ENCODE measurements at places on chromosomes 3 and 15.

- no peak for DNase-seq
Measured at GRCh38 chr3:190972840-190973270, 110.4 kb upstream of the GMNC start.

DNA sequence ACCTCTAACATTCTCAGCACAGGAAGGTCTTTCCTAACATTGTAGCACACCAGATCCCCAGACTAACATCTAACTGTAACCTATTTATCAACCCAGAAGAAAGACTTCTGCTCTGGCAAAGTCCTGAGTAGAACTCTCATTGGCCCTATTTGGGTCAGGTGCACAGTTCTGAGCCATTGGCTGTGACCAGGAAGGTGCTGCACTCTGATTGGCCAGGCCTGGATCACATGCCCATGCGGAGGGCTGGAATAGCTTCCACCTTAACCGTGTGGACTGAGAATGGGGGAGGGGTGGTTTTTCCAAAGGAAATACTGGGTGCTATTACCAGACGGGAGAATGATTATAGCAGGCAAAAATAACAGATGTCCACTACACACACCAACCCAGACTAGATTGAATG lies 11.5 kb downstream of the FEZF2 start:
- DNase-seq, result no peak

GRCh38 chr15:66679657-66680108 lies 22.4 kb upstream of the SMAD6 start:
- no peak for DNase-seq

DNA sequence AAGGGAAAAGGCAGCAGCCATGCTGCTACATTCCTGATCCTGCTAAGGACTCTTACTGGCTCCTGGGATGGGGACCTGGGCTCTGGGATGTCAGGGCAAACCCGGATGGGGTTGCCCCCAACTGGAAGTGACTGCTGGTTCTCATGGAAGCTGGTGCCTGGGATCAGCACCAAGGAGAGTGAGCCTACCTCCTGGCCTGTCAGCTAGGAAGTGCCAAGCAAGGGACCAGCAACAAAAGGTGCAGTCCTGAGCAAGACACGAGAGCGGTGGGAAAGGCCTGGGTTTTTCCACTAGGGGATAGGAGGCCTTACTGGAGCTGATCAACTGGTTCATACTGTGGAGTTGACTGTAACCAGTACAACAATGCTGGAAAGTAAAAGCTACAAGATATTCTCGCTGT lies 47.9 kb upstream of the SYNM start:
- DNase-seq, result no peak

DNA sequence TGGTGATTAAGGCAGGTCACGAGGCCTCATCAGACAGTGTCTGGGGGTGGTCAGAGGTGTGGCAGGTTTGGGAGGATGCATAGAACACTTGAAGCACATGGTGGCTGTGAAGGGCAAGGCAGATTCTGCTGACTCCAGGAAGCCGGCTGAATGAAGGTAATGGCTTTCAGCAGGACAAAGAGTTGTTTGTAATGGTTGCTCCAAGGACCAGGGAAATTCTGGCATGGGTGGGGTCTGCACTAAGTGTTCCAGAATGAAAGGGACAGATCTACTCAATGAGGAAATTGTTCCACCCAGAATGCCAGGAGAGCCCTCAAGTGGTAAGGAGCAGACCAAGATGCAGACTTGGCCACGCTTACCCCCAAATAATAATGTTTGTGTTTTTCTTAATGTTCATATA lies 70.7 kb upstream of the ACAD9 start:
- DNase-seq, result no peak

GRCh38 chr3:154616298-154616697 lies 186.3 kb upstream of the GPR149 start:
- no peak for DNase-seq

DNA sequence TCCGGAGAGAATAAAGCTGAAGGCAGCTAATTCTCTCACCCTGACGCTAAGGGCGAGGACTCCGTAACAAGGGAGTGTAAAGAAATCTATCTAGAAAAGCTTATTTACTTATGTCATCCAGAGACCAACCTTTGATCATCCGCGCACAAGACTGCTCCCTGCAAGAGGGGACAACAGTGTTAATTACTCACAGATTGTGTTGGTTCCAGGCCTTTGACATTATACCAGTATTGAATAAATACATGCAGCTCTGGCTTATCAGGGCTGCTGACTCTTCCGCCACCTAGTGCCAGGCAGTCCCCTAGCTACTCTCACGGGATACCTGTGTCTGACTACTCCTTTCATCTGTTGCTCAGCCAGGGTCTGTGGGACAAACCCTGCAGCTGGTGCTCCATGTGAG lies 211.7 kb downstream of the DTWD1 start:
- DNase-seq, result no peak

DNA sequence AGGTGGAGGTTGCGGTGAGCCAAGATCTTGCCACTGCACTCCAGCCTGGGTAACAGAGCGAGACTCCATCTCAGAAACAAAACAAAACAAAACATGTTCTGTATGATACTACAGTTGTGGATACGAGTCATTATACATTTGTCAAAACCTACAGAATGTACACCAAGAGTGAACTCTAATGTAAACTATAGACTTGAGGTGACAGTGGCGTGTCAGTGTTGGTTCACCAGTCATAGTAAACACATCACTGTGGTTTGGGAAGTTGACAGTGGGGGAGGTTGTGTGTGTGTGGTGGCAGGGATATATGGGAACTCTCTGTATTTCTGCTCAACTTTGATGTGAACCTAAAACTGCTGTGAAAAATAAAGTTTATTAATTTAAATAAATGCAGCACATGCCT lies 33.0 kb upstream of the GNB5 start:
- DNase-seq, result no peak

GRCh38 chr3:56864090-56864489 lies 62.3 kb upstream of the ARHGEF3 start:
- DNase-seq, result no peak

- no peak for DNase-seq
Measured at GRCh38 chr3:56196700-56197099, 271.6 kb downstream of the ERC2 start.

DNA sequence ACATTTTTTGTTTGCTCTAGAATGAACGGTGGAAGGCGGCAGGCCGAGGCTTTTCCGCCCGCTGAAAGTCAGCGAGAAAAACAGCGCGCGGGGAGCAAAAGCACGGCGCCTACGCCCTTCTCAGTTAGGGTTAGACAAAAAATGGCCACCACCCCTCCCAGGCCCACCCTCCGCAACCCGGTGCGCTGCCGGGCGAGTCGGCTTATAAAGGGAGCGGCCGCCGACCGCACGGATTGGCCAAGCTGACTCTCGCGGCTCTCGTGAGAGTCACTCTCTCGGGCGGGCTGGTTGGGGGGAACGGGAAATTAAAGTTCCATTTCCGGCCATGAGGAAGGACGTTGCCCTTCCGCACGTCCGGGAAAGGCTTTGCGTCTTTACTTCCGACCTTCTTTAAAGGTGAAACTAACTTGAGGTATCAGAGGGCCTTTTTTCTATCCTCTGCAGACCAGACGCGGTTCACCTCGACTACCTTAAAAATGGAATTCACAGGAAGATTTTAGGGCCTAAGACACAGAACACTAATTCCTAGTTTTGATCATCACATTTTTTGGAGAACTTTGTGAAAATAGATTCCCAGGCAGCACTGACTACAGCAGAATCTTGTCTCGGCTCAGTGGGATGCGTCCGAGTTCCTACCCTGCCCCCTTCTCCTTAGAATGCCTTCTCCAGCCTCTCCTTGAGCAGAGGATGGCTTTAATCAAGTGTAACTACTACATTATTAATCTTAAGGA lies at the start of gene TERC:
TSS of gene TERC (minus strand) at position 179 of the 731 bp plus-strand sequence.
- DNase-seq, result peak; percentile 85

DNA sequence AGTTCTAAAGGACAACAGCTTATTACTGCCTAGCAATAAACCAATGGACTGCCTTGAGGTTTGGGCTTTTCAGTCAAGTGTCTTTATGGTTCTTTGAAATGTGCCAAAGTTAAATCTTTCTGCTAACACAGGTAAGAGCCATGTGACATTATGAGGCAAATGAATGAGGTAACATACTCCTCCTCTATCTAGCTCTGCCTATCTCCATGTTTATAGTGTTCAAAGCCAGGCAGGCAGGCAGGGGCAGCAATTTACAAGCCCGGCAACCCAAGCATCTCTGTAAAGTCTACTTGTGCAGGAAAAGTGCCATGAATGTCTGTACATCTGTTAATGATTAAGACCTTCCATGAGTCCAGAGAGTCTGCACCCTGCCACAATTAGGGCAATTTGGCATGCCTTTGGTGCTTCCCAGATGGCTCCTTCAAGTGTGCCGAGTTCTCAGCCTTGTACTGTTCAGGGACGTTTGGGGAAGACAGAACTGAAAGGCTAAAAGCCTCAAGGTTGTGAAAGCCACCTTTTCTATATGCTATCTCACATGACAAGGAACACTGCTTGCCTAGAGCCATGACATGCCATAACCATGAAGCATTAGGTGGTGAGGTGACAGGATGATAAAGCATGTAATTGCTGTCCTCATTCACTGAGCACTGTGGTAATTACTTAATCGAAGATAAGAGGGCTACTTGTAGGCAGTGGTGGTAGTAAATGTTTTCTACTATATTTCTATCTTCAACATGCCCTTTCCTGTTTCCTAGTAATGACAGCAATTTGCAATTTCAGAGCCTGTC lies 41.4 kb upstream of the EIF1B start:
- DNase-seq, result peak; percentile 15

GRCh38 chr3:13558651-13559050 lies 9.7 kb downstream of the FBLN2 start:
- no peak for DNase-seq

DNA sequence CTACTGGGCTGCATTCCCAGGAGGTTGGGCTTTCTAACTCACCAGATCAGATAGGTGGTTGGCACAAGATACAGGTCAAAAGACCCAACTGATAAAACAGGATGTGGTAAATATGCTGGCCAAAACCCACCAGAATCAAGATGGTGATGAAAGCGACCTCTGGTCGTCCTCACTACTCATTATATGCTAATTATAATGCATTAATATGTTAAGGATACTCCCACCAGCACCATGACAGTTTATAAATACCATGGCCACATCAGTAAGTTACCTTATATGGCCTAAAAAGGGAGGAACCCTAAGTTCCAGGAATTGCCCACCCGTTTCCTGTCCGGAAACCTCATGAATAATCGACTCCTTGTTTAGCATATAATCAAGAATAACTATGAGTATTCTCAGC lies 31.6 kb downstream of the CFAP44 start:
- DNase-seq, result no peak

- DNase-seq, result peak; percentile 46
Measured at GRCh38 chr15:68526269-68526668, 52.5 kb upstream of the CORO2B start.

DNA sequence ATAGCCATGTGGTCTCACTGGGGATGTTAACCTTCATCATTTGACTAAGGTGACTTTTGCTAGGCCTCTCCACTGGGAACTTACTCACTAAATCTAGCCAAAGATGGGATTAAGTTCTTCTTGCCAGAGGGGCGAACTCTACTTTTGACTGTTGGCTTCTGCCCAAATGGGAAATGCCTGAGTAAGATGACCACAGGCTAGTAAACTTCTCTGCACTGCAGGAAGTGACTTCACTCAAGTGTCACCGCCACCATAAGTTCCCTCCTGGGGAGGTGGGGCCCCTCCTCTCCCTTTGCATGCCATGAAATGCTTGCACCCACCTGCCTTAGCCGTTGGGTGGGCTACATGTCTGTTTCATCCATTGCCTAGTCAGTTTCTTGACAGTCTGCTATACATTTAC lies 388.3 kb downstream of the FEZF2 start:
- DNase-seq, result peak; percentile 24

DNA sequence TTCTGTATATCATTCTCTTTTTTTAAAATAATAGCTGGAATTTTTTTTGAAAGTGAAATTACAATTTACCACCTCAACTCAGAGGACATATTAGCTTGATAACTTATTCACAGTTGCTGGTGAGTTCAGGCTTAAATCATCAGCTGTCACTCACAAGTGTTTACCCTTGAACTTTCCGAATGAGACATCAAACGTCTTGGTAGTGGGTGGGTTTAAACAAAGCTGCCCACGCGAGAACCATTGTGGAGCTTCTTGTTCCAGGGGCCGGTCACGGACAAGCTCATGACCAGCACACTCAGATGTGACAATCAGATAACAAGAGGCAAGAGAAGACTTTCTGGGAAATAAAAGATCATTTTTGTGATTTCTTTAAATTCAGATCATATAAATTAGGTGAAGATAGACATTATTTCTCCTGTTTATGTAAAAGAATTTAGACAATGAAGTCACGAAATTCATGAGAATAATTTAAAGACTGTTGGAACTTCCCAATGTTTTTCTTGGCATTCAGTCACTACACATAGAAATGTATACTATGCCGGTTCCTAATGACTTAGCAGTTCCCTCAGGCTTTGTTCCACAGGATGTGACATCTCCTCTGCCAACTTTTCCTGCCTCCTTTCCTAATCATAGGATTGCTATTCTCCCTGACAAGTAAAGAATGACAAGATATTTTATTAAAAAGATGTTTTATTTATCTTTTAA lies 29.3 kb downstream of the BTD start:
- no peak for DNase-seq

GRCh38 chr15:67267951-67268941 lies 13.7 kb downstream of the IQCH start:
- no peak for DNase-seq

DNA sequence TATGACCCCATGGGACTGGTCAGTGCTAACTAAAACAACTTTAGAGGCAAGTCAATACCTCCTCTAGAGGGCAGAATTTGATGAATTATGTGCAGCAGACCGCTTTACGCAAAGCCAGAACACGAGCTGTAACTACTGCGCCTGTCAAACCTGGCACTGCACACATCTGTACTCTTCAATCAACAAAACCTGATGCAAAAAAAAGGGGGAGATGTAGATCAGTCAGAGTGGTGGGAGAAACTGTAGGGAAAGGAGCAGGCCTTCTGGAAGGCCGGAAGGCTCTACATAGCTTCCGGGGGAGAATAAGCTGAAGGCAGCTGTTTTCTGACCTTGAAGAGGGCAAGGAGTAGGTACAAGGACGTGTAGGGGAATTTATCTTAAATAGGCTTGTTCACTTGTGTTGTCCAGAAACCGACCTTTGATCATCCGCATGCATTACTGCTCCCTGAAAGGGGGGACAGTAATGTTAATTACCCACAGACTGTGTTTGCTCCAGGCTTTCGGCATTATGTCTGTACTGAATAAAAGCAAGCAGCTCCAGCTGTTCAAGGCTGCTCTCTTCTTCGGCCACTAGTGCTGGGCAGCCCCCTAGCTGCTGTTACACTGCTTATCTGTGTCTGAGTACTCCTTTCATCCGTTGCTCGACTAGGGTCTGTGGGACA lies 41.0 kb downstream of the GPR160 start:
- no peak for DNase-seq

- DNase-seq, result no peak
Measured at GRCh38 chr3:46378426-46378942, 7.7 kb downstream of the CCR5 start.

DNA sequence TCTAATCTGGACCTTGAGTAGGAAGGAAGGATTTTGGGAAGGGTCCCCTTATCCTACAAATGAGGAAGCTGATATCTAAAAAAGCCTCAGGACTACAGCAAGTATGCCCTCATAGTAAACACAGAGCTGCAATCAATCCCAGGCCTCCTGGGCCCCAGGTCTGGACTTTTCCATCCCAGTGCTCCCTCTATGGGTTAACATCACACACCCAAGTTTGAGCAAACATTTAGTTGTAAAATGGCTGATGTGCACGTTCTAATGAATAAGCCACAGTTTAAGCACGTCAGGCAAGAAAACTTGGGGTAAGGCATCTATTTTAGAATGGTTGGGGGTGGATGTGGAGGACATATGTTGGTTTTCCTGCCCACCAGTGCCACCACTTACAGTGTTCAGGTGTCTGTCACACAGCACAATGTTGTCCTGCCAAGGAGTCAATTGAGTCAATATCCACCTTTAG lies 44.3 kb upstream of the UBE2E1 start:
- no peak for DNase-seq

Measured in GM04504 (cell line).